ENCODE measurements at places on chromosomes 7 and 10.

GRCh38 chr10:98967601-98968000 is 268.1 kb downstream of the HPSE2 start:
- DNase-seq = no peak

DNA sequence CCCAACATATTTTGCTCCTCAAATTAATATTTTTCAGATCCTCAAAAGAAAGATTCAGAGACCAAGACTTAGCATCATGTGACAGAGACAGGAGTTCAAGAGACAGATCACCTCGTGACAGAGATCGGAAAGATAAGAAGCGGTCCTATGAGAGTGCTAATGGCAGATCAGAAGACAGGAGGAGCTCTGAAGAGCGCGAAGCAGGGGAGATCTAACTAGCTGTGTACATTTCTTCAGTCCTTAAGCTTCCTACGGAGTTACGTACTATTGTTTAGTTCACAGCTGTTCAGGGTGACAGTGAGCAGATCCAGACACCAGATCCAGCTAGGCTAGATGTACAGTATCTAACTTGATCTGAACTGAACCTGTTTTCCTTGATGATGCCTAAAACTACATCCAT is 61.3 kb downstream of the KLRG2 start:
- peak; percentile 58 for DNase-seq

DNA sequence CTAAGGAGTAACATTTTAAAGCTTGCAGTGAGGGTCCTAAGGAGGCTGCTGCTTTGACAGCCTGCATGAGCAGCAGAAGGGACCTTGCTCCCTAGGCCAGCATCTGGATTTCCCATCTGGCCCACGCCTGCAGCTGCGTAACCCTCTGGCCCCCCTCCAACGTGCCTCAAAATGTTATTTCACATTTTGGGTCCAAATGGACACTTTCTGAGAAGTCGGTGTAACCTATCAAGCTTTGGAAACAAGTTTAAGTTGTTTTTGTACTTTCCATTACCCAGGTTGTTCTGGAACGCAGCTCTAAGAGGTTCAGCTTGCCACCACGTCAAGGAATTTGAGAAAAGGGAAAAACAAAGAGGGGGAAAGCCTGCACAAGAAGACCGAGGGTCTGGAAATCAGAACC is 338.3 kb downstream of the KCNMA1 start:
- DNase-seq = no peak

DNA sequence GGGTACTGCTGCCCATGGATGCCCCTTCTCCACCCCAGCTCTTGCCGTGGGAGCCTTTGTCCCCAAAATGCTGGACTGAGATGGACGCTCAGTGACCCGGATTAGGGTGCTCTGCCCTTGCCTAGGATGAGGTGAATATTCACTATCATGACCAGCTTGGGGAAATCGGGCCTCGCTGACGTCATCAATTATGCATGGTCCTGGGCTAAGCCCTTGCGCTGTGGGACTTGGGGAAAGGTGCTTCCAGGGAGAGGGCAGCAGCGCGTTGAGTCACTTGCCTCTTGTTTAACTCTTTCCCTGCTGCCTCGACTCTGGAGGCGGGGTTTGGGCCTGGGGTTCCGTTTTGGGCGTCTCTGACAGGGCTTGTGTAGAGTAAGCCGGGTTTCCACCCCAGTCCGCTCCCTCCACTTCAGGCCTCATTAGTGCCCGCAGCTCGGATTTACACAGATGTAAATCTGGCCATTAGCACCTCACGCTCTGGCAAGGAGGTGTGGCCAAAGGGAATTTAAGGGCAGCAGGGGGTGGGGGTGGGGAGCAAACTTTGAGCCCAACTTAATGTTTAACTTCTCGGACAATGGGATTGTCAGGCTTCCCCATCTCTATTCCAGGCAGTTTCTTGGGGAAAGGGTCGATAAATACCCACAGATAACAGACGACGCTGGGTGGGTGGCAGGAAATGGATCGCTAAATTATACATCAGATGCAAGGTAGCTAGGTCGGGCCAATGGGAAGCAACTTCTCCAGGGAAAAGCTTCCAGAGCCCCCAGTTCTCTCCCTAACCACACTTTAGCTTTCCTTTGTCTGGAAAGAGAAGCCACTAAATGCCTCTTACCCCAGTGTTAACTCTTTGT is 51.3 kb upstream of the TCF7L2 start:
- peak; percentile 92 for DNase-seq

DNA sequence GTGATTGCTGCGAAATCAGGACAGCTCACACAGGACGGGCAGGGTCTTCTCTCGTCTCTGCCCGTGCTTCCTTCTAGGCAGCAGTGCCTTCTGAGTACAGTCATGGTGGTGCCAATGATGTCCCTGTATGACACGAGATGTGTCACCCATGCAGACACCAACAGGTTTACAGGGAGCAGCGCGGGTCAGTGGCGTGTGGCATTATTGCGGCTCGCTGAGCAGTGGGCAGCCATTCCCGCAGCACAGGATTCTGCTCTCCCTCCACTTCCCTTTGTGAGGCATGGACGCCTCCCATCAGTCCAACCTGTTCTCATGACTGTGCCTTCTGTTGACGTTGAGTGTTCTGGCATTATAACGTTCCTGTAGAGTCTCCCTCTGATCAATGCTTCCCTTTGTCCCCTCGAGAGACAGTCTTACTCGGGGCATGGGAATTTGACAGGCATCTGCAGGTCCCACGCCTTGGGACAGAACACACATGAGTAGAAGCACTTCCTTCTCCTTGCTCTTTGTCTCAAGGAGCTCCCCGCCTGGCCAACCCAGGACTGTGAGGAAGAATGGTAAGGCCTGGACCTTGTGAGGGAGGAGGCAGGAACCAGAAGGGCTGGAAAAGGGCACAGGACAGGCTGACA is 219.5 kb downstream of the PAXIP1 start:
- DNase-seq = no peak

DNA sequence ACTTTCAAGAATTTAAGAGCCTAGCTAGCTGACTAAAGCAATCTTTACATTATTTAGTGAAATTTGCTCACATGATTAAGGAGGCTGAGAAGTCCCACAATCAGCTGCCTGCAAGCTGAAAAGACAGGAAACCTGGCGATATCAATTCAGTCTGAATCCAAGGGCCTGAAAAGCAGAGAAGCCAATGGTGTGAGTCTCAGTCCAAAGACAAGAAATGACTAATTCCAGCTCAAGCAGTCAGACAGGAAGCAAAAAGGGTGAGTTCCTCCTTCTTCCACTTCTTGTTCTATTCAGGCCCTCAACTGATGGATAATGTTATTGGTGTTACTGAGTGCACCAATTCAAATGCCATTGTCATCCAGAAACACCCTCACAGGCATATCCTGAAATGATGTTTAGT is 1231.6 kb upstream of the CELF2 start:
- DNase-seq = no peak

GRCh38 chr7:12674861-12675260 is 12.6 kb upstream of the ARL4A start:
- peak; percentile 43 for DNase-seq

DNA sequence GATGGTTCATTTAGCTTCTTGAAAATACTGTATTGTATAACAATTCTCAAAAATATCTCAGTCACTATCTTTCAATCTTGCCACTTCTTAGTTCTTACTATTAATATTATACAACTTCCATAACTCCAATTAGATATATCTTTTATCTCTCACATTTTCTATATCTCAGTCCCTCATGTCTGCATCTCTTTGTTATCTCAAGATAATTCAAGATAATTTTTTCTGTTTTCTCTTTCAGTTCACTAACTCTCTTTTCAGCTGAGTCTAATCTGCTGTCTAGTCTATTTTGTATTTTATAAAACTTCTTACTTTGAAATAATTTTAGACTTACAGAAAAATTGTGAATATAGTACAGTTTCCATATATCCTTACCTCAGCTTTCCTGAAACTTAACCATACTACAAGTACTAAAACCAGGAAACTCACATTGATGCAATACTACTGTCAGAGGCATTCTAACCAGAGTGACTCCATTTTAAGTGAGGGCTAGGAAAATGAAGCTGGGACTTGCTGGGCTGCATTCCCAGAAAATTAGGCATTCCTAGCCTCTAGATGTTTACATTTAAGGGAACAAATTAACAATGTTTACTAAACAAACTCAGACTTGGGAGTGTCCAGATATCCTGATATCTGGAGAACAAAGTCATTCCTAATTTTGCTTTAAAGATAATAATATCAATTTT is 38.4 kb downstream of the DNAJC1 start:
- DNase-seq = peak; percentile 28

- DNase-seq = no peak
Measured at GRCh38 chr10:103044942-103045489, 126.9 kb downstream of the CNNM2 start.

DNA sequence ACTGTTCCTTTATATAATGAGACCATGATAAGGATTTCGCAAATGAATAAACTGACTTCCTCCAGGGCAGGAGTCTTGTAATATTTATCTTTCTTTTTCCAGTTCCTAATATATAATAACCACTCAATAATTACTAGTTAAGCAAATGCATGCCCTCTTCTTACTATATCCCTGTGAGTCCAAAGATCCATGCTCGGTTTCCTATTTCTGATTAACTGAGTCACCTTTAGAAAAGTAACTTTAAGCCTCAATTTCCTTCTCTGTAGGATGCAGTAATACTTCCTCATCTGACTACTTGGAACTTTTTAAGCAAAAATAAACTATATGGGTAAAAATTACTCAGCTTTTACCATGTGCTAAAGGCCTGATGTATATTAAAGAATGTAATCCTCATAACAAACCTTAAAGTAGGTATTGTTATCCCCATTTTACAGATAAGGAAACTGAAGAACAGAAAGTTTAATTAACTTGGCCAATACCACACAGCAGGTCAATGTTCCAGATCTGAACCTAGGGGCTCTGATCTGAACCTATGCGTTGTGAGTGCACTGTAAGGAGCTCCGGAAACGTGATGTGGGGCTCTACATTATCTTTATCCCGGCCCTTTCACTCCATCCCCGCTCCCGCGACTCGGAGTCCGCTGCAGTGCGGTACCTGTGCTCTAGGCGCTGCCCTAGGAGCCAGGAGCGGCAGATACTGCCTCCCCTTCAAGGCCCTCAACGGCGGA is 458 bp downstream of the COX15 start:
- no peak for DNase-seq

DNA sequence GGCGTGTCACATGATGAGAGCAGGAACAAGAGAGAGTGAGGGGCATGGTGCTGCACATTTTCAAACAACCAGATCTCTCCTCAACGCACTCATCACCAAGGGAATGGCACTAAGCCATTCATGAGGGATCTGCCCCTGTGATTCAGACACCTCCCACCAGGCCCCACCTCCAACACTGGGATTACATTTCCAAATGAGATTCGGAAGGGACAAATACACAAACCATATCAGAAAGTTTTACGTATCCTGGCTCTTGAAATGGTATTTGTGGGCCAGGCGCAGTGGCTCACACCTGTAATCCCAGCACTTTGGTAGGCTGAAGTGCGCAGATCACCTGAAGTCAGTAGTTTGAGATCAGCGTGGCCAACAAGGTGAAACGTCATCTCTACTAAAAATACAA is 189.4 kb downstream of the PLXDC2 start:
- DNase-seq = no peak
